ENCODE measurements at places on chromosomes 1 and 21.

GRCh38 chr1:31663622-31664452, 19.2 kb upstream of the PEF1 start:
- DNase-seq: peak; percentile 35

GRCh38 chr1:167538657-167539056, 14.9 kb downstream of the CREG1 start:
- DNase-seq: no peak

GRCh38 chr21:24375201-24375600, 1232.1 kb downstream of the MRPL39 start:
- DNase-seq: peak; percentile 12

DNA sequence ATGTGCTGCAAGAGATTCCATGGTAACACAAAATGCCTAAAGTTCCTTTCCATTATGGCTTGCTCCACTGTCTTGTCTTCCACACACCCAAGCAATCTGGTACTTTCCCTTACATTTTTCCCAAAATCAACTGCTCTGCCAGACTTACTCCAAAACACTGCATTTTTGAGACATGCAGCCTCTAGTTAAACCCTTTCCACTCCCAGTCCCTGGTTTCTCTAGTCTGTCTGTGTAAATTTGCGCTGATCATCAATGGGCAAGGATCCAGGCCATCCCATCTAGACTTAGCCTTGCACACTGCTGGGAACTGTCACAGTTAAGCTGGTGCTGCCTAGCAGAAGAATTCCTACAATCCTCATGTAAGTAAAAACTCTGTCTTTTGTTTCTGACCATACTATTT, 47.8 kb downstream of the DAB1 start:
- no peak for DNase-seq

GRCh38 chr1:228867951-228868730, 132.9 kb downstream of the RHOU start:
- DNase-seq: no peak

DNA sequence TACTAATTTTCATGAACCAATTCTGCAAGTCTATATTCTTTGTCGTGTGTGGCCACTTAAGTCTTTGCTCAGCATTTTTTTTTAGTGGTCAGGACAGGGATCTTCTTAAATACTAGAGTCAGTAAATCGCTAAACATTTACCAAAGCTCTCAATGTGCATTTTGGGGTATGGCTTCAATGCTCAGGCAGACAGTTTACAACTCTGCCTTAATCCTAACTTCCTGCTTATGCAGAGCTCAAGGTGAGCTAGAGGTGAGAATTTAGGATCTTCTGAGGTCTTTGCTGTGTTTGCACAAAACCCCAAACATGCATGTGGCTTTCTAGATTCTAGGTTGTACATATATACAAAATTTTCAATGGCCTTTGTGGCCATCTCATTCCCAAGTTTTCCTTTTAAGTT, 153.0 kb downstream of the DNM3 start:
- DNase-seq: no peak
